Activated CD4-positive, alpha-beta memory T cell treated with anti-CD3 and anti-CD28 coated beads, Interleukin-2, amount 10 ng/mL, durations not matched to agents 7 days and 5 days (primary cell): ENCODE measurements at places on chromosomes 4 and X.

GRCh38 chrX:46407036-46407752 is 138.0 kb downstream of the ZNF674 start:
- DNase-seq, result no peak

DNA sequence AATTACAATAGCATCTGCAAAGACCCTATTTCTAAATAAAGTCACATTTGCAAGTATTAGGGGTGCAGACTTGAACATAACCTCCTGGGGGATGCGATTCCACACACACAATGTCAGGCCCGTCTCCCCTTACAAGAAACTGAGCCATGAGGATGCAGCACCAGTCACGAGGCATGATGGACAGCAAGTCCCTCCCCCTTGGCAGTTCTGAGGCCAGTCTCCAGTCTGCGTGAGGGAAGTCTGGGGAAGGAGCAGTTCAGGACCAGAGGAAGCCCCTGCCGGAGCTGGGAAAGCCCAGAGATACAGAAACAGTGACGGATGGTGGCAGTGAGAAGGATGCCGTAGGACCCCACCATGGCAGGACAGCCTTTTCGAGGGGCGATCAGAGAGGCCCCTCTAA is 9.4 kb downstream of the FAM53A start:
- DNase-seq, result no peak

- no peak for DNase-seq
These were observed 24.0 kb downstream of the GIMD1 start for GRCh38 chr4:106344647-106344970.

DNA sequence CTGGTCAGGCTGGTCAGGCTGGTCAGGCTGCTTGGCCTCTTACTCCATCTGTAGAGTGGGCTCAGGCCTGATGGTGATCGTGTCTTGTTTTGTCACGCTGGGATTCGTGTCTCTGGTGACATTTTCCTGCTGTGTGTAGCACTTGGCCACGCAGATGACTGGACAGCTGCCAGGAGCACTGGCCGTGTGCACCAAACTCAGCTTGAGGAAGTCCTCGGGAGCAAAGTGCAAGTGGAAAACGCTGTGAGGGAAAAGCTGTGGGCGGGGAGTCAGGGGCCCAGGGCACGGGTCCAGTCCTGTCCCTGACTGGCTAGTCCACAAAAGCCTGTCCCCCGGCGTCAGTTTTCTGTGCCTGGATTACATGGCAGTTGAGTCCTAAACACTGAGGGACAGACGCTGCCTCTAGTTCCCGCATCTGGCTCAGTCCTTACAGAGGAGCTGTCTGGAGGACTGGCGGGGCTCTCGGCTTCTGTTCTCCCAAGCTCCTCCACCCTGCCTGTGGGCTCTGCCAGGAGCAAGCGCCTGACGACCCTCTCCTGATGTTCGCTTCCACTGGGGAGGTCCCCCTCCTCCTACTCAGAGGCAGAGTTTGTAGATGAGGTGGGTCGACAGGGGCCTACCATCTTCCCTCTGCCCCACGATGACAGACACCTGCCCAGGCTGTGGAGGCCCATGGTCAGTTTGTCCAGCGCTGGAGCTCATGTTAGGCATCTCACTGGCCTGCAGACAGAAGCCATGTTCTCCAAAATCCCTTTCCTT is 35.9 kb upstream of the GRPEL1 start:
- DNase-seq, result no peak

GRCh38 chrX:153735274-153735673 is 10.6 kb downstream of the ABCD1 start:
- no peak for DNase-seq

DNA sequence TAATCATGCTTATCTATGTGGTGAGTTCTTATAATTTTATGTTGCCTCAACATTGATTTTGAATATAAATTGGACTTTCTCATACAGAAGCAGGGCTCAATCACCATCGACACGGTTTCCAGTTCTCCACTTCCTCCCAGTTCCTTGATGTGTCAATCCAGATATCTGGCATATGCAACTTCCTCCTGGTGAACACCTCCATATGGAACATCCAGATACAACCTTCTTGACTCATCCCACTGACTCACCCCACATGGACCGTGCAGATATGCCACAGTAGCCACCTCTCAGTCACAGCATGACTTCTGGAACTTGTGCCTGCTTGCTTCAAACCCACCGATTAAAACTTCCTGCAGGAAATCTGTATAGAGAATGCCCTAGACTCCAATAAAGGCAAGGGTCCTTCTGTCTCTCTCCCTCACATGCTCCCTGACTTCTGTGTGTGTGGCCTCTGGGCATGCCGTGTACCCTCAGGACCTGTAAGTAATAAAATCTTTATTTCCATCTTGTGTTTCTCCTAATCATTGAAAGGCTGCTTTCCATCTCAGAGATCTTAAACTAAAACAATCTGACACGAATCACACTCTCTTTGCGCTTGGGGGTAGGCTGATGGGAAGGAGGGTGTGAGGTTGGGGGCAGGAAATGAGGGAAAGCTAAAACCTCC is 67.0 kb downstream of the HTRA3 start:
- no peak for DNase-seq

GRCh38 chr4:146932116-146932515 is 13.5 kb downstream of the TTC29 start:
- DNase-seq, result no peak

DNA sequence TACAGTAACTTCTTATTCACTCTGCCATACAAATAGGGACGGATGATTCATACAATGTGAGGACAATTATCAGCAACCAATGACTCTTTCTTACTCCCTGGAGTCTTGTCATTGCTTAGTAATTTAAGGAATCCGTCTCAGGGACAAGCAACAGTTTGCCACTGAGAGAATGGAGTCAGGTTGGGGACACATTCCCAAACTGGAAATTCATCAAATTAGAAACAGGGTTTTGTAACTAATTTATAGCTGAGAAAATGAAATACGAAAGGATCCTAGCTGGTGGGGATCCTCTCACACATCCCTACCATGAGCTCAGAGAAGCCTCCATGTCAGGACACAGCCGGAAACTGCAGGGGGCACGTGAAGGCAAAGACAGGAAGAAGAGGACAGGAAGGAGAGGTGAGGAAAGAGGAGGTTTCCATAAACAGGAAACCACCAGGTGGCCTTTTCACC is 50.4 kb upstream of the KDR start:
- no peak for DNase-seq

GRCh38 chrX:3509934-3510333 is 163.5 kb upstream of the MXRA5 start:
- DNase-seq, result no peak

DNA sequence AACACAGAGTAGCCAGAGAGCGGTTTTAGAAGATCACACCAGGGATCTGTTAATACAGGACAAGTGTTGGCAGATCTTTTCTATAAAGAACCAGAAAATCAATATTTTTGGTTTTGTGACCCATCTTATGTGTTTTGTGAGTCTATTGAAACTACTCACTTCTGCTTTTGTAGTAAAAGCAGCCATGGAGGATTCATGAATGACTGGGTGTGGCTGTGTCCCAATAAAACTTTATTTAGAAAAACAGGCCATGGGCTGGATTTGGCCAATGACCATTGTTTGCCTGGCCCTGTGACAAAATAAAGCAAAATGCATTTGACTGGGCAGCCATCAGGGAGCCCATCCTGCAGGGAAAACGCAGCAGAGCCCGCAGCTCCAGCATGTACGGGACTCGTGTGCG is 99.9 kb upstream of the ADRA2C start:
- DNase-seq, result no peak

GRCh38 chr4:167724941-167725340 is 367.4 kb upstream of the ANXA10 start:
- DNase-seq, result no peak

DNA sequence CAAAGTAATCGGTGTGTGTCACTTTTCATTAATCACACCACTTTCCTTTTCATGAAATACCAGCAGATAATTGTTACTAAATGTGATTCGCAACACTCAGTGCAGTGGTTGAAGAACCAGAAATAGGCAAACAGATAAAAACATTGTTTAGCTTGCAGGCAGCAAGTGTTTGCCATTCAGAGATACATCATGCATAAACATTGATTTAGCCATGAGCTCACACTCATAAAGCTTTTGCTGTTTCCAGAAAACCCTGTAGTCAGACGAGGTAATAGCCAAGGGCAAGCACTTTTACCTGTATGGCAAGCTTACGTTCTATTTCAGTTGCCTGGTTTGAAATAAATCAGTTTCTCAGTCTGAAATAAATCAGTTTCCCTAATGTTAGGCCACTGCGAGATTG is 542.0 kb upstream of the TENM3 start:
- no peak for DNase-seq

DNA sequence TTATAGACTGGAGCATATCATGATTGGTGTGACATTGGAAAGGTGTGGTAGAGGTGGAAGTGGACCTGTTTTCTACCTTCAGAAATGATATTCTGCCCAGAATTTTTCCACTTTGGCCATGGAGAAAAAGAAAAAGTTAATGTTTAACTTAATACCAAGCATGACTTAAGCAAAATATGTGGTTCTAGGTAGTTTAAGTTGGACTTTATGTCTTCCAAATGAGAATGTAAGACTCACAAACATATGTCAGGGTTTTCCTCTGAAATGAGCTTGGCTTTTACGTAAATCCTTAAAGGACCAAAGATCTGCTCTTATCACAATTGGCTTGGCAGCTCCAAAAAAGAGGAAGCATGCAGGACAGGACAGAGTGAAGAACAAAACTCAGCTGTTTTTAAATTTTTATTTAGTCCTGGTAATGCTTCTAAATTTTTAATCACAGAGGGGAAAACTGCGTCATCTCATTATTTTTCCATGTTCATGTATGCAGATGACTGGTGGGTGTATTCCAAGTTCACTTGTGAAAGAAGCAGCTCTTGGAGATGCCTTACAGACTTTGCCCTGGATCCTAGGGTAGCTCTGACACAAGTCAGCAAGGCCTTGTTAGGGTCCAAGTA is 98.2 kb downstream of the ANK2 start:
- no peak for DNase-seq

GRCh38 chr4:183173580-183174526 is 74.8 kb downstream of the WWC2 start:
- no peak for DNase-seq

- no peak for DNase-seq
These were observed 53.1 kb upstream of the HGFAC start for GRCh38 chr4:3388471-3389232.

- DNase-seq, result no peak
These were observed 12.4 kb upstream of the TDO2 start for GRCh38 chr4:155891058-155891457.

GRCh38 chr4:175891231-175891630 is 79.2 kb upstream of the GPM6A start:
- no peak for DNase-seq

GRCh38 chr4:124234771-124235170 is 477.8 kb downstream of the ANKRD50 start:
- no peak for DNase-seq

GRCh38 chr4:177239878-177240277 is 69.8 kb upstream of the NEIL3 start:
- no peak for DNase-seq

- no peak for DNase-seq
These were observed 172.7 kb upstream of the IGFBP7 start for GRCh38 chr4:57282933-57283310.

GRCh38 chr4:86778175-86778574 is 71.0 kb downstream of the SLC10A6 start:
- DNase-seq, result no peak

GRCh38 chrX:125757794-125758564 is 408.1 kb downstream of the DCAF12L2 start:
- no peak for DNase-seq

DNA sequence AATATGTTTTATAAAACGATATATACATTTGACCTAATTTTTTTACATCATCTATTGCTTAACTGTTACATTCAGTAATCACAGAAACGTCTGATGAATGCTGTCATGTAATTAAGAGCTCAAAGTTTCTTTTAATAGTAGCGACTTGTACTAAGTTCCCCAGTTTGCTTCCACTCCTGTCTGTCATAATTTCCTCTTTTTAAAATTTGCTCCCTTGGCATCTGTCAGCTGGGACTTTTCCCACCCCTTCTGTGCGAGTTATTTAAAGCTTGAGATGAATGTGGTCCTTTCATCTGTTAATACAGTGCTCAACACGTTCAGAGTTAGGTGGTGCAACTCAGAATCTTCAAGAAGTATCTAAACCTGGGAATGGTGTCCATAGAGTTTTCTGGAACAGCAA is 1.2 kb downstream of the RAP1GDS1 start:
- no peak for DNase-seq

DNA sequence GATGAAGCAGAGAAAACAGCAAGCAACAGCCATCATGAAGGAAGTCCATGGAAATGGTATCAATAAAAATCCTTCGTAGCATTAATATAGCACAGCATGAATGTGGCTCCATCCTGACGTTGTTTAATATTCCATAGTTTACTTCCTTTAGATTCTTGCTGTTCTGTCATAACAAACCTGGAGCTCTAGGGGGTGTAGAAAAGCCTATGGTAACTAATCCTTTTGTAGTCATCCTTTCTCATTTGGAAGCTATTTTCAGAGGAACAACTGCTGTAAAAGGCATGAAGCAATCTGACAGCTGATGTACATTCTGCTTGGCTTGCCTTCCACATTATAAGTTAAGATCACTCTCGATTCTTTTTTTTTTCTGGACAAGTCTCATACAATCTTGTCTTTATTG is 914 bp downstream of the MYOZ2 start:
- no peak for DNase-seq

- DNase-seq, result no peak
These were observed 1228.9 kb downstream of the PCDH7 start for GRCh38 chr4:31949045-31949444.

DNA sequence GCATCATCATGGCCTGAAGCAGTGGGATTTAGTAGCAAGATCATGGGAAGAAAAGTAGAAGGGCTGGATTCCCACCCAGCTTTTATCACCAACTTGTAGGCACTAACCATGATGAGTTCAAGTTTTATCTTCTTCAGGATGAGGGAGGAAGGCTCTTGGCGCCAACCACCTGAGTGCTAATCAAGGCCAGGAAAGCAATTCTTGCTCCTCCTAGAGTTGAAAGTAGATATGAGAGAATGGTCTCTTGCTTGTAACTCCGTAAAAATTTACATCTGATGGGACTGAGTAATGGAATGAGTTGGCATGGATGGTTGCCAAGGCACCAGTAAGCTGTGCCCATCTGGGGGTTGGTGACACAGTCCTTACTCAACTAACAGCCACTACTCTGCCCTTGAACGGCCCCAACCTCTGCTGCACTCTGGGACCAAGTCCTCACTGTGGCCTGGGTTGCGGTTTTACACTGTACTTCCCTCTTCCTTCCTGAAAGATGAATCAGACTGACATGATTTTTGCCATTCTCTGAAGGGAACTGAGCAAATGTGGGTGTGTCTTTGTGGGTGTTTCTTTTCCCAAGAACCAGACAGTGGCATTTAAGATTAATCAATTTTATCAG is 39.4 kb upstream of the NDP start:
- DNase-seq, result peak; percentile 55

- no peak for DNase-seq
These were observed 324.5 kb downstream of the HNRNPD start for GRCh38 chr4:82049294-82049693.

GRCh38 chr4:144384408-144384807 is 243.9 kb upstream of the GYPA start:
- no peak for DNase-seq

- DNase-seq, result no peak
These were observed at the start of gene SPOCK3 for GRCh38 chr4:167234316-167234881. SPOCK3 (minus strand) TSS chr4:167234494.
